ENCODE measurements at places on chromosomes 1 and 21.

DNA sequence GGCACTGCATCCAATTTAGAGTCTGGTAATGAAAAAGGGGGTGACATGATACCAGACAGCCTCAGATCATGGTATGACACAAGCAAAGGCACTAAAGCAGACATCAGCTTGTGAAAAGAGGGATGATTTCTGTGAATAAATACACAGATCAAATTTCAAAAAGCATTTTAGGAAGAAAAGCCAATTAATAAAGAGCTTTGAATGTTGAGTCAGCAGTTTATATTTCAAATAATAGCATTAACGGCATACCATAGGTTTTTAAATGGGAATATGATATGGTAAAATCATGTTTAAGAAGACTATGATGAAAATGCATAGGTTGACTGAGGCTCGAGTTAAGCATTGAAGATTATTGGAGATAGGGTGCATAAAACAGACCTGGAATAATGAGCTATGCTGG, 13.5 kb downstream of the KCNT2 start:
- DNase-seq = no peak

DNA sequence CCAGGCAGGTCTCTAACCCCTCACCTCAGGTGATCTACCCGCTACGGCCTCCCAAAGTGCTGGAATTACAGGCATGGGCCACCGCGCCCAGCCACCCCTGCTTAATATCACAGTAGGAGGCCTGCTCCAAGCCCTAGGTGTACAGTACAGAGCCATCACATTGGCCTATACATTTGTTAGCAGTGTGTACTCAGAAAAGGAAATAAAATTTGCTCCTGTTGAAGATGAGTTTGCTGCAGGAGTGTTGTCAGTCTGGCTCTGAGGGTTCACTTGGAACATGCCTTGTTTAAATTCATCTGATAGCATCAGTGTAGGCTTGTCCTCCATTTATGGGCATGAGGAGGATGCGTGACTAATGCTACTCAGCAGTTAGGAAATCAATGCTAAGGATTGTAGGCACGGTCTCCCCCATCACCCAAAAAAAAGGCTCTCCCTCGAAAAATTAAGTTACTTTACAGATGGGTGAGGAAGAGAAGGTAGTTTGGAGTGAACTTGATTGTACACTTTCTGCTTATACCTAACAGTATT, 4.6 kb upstream of the ENAH start:
- no peak for DNase-seq

DNA sequence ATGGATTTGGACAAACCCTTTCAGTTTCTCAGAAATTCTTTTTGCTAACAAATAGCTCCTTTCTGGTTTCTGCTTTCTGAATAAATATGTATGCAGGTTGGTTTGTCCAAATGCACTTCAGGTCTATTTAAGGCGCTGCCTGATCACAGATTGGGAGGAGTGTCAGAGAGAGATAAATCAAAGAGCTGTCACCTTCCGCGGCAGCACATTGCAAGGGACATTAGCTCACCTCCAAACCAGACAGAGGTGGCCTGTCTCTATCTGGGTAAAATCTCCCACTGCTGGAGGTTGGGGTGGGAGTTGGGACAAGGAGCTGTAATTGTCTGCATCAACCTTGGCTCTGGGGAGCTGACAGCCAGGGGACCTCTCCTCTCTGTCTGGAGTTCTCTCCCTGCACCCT, 25.2 kb downstream of the PRAMEF20 start:
- DNase-seq = no peak

DNA sequence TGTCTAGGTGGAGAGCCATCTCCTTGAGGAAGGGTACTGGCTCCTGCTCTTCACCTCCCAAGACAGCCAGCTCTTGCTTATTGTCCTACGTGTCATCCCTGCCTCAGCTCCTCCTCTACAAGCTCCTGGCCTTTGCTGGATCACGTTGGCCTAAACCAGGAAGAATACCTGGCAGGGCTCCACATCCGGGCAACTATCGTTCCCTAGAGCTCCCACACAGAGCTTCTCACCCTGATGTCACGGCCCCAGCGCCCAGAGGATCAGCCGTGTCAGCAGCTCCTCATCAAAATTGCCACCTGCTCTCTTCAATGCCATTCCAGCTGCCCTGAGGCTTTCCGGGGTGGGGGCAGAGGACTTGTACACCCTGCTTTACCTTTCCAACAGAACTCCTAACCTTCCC, 1.9 kb upstream of the TPM3 start:
- no peak for DNase-seq

- DNase-seq = no peak
Observed at GRCh38 chr1:51120629-51121028, 18.6 kb downstream of the C1orf185 start.
